ENCODE measurements at places on chromosomes 16 and 17. TPM values are rescaled to one million over a fixed set of nuclear protein-coding genes. Genes with fewer than 3 reads are reported as not detected.

DNA sequence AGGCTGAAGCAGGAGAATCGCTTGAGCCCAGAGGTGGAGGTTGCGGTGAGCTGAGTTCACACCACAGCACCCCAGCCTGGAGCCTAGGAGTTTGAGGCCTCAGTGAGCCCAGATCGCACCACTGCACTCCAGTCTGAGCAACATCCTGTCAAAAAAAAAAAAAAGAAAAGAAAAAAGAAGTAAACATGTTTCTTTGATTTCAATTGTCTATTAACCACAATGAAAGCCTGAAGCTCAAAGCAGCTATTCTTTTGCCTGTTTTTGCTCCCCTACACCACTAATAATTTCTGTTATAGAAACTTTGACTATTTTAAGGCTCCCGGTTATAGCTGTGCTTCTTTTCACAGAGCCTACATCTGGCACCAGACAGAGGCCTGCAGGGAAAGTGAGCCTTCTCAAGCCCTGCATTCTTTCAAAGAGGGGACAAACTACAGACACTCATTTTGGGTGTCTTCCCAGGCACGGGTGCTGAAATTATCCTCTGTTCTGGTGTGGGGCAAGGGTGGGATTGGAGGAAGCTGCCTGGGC, 14.2 kb upstream of the SLC52A1 start:
- DNase-seq: no peak

TBC1D3L gene
- total RNA-seq: 20.7 TPM

SPATA32 gene
- not detected for total RNA-seq

- no peak for DNase-seq
Measured at GRCh38 chr16:22369221-22369811, 5.1 kb downstream of the CDR2 start.

GRCh38 chr17:80191192-80191591, 21.4 kb downstream of the CARD14 start:
- no peak for DNase-seq

- no peak for DNase-seq
Measured at GRCh38 chr17:75842963-75843576, 1.1 kb downstream of the UNC13D start.

GRCh38 chr17:42964161-42964932, at the start of gene AARSD1:
AARSD1 (minus strand) TSS chr17:42964454; CDS start chr17:42964440, 14 bp downstream.
- DNase-seq: peak; percentile 95

TNP2 gene
- total RNA-seq: not detected

DNA sequence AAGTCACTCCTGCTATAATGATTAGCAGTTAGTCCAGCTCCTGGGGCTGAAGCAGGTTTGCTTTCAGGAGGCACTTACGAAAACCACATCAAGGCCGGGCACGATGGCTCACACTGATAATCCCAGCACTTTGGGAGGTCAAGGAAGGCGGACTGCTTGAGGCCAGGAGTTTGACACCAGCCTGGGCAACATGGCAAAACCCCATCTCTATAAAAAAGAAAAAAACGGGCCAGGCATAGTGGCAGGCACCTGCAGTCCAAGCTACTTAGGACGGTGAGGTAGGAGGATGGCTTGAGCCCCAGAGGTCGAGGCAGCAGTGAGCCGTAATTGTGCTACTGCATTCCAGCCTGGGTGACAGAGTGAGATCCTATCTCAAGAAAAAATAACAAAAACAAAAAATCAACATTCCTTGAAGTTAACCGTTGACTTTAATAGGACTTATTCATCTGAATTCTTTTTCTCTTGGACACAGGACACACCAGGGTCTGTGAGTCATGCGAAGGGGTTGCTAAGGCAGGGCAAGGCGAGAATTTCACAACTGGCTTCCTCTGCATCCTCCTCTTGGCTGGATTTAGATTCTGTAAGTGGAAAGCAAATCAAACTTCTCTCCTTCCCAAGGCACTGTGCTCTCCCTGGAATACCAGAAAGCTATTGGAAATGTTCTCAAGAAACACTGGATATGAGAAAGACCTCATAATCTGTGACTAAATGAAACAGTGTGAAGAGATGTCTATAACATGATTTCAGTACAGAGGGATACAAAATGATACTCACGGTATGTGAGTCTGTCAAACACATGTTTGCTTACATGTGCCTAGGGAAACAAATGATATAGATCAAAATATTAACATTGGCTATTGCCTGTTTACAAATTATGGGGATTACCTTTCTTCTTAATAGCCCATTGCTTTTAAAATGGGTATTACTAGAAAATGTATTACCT, 99.5 kb downstream of the SYCE1L start:
- DNase-seq: no peak

Data from lower lobe of right lung (tissue), 2 donors.